Renal cortical epithelial cell (primary cell): ENCODE measurements at places on chromosomes 7 and 10.

DNA sequence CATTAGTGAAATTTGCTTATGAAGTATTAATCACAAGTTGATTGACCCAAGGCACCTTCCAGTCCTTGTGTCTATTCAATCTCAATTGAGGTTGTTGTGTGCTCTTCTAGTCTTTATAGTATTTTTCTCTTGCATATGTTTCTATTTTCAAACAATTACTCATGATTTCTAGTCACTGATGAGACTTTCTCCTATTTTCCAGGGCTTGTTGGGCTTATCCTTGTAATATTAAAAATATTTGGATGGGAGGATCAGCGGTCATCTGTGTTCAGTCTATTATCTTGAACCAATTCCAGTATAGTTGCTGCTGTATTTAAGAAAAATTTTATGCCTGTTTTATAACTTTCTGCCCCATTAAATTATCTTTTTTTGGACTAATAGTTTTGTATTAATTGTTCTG, 154.4 kb downstream of the PTEN start:
- DNase-seq, result no peak

- no peak for DNase-seq
These were observed 127.0 kb downstream of the SEC23IP start for GRCh38 chr10:120019568-120019967.

DNA sequence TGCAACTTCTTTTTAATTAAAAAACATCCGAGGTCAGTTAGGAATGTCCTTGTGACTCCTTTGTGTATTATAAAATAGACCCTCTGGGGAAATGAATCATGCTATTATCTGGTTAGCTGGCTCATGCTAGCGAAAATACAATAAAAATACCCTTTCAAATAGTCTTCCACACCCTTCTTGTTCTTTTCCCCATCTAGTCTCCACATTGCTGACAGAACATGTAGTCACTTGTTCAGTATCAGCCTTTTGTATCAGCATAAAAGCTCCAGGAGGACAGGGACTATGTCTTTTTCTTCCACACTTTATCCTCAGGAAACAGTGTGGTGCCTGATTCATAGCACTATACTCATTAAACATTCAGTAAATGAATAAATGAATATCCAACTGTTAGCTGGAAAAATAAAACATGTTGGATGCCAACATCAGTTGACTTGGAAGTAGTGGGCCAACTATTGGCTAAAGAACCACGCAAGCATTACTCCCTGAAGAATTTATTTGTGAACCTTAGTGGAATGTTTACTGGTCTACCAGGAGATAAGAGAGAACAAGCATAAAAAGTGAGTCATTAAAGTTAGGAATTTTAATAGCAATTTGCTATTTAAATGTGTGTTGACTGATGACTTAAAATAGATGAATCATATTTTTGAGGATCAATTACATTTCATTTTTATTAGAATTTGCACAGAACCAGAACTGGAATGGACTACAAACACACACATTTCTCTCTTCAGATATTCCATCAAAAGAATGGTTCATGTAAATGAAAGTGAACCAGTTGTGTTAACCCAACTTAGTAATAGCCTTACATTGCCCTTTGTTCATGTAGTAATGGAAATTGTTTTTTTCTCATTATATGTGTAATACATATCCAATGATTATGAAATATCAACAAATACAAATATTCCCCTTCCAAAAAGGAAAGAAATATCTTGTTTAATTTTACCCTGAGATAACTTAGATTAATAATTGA, 129.6 kb downstream of the DKK1 start:
- DNase-seq, result peak; percentile 88

- DNase-seq, result no peak
These were observed 62.0 kb upstream of the CAMK2B start for GRCh38 chr7:44387389-44387788.

GRCh38 chr10:4501306-4501705, 324.7 kb upstream of the AKR1E2 start:
- DNase-seq, result peak; percentile 90

- DNase-seq, result no peak
These were observed 155.9 kb upstream of the MDFIC start for GRCh38 chr7:114766041-114766356.

GRCh38 chr10:6530211-6530840, 49.8 kb downstream of the PRKCQ start:
- no peak for DNase-seq

GRCh38 chr7:90469554-90469953, at the start of gene PTTG1IP2:
PTTG1IP2 (plus strand) TSS chr7:90469639; CDS start chr7:90469787, 148 bp downstream.
- no peak for DNase-seq

GRCh38 chr10:125549653-125550052, 133.3 kb downstream of the TEX36 start:
- no peak for DNase-seq

GRCh38 chr7:20282959-20283358, 47.7 kb upstream of the ITGB8 start:
- DNase-seq, result no peak

- no peak for DNase-seq
These were observed 67.6 kb upstream of the GATA3 start for GRCh38 chr10:7986851-7987250.

- no peak for DNase-seq
These were observed 71.4 kb upstream of the NFKB2 start for GRCh38 chr10:102324061-102324460.

- DNase-seq, result peak; percentile 33
These were observed 54.6 kb downstream of the BPGM start for GRCh38 chr7:134701272-134701671.

GRCh38 chr10:74813381-74814259, 12.8 kb upstream of the KAT6B start:
- DNase-seq, result no peak

- peak; percentile 97 for DNase-seq
These were observed 112.3 kb downstream of the JCAD start for GRCh38 chr10:29946953-29947700.

DNA sequence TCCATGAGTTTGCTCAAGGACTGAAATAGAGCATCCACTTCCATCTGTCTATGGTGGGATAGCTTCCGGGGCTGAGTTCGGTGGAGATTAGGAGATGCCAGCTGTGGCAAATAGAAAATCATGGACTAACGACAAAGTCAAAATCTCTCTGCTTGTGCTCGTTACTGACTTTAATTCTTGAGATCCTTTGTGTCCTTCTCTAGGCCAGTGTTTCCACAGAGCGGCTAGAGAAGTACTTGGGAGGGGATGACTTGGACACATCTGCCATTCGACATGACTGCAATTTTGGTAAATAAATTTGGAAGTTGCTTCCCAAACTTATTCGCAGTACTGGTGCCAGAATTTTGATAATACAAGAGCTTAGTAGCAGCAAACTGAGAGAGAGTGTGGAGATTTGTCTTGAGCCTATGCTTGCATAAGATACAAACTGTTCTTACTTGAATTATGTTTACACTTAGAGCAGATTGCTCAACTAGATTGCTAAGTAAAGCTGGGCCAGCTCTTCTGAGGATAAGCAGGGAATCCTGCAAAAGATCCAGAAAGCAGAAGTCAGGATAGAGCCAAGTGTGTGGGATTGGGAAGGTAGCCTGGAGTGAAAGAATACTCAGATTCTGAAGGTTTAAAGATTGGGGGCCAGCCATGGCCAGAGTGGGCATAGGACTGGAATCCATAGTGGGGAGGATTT, 27.6 kb downstream of the ABCC2 start:
- DNase-seq, result no peak

DNA sequence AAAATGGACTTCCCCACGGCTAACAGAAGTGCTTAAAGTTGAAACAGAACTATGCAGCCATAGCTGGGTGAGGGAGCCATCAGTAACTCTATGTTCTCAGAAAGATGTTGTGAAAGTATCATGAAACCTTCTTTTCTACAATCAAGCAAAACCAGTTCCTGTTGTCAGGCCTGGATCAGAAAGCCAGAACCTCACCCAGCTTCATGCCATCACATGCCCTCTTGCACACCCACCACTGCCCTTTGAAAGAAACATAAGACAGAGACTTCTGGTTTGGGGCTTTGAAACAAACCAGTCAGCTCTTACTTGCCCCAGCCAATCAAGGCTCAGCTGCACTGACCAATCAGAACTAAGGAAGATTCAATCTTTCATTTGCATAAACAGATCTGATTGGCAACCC, 230.8 kb upstream of the FERD3L start:
- DNase-seq, result no peak

- no peak for DNase-seq
These were observed 316.6 kb upstream of the ZNF32 start for GRCh38 chr10:43965033-43965917.

GRCh38 chr10:62916141-62916603, 100.0 kb upstream of the EGR2 start:
- DNase-seq, result peak; percentile 62

GRCh38 chr7:46955531-46955930, 626.4 kb downstream of the TNS3 start:
- DNase-seq, result no peak

DNA sequence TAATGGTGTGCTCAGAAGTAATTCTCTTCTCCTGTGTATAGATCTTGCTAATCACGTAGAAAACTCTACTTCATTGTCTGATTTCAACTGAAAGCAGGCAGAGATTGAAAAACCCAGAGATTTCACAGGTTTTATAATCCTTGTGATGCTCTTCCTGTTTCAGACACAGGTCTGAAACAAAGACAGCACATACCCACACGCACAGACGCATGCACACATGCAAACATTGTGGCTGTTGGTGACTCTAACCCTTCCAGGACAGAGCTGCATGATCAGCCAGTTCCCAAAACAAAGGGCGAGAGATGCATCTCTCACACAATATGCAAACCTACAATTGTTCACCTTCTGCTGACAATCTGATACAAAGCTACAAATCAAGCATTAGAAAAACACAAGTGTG, 11.1 kb upstream of the TFEC start:
- DNase-seq, result no peak

- no peak for DNase-seq
These were observed 262.6 kb downstream of the SEMA3A start for GRCh38 chr7:83931968-83932367.

DNA sequence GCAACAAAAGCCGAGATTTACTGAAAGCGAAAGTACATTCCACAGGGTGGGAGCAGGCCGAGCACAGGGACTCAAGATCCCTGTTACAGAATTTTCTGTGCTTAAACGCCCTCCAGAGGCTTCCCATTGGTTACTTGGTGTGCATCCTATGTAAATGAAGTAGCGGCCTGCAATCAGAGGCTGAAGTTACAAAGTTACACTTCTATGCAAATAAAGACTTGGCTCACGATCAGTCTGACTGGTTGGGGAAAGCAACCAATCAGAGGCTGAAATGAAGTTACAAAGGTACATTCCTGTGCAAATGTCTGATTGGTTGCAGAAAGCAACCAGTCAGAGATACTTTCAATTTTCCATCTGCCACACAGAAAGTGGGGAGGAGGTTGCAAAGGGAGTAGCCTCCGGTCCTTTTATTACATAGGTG, 4.1 kb downstream of the ACBD7 start:
- DNase-seq, result peak; percentile 99

DNA sequence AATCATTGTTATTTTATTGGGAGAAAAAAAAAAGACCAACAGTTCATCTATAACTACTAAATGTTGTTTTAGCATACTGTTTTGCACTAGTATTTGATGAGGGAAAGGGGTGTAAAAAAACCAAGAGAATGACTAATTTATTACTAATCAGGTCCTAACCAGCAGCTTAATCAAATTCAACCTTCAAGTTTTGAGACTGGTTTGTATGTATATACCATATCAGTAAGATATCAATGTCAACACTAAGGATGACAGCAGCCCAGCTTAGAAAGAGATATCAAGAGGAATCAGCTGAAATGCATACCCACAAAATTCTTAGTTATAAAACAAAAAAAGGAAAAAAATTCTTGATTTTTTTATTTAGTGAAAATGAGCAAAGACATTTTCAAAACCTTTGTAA, 122.6 kb downstream of the KMT2C start:
- no peak for DNase-seq

GRCh38 chr7:129279757-129280156, 54.9 kb downstream of the AHCYL2 start:
- DNase-seq, result no peak

DNA sequence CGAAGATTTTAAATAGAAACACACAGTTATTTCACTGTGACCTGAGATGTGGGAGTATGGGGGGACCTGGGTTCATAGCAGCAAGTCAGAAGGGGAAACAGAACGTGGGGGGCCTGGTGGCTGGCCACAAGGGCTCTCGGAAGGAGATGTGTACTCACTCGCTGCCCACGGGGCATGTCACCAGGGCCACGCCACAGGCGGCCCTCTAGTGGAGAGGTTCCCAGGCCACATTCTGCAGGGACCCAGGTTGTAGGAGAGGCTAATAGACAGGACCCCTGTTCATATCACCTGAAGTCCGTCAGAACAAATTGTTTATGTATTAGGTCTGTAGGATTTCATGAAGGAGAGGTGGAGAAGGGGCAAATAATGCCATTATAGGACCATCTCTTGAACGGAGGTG, 25.1 kb upstream of the SVOPL start:
- DNase-seq, result no peak

DNA sequence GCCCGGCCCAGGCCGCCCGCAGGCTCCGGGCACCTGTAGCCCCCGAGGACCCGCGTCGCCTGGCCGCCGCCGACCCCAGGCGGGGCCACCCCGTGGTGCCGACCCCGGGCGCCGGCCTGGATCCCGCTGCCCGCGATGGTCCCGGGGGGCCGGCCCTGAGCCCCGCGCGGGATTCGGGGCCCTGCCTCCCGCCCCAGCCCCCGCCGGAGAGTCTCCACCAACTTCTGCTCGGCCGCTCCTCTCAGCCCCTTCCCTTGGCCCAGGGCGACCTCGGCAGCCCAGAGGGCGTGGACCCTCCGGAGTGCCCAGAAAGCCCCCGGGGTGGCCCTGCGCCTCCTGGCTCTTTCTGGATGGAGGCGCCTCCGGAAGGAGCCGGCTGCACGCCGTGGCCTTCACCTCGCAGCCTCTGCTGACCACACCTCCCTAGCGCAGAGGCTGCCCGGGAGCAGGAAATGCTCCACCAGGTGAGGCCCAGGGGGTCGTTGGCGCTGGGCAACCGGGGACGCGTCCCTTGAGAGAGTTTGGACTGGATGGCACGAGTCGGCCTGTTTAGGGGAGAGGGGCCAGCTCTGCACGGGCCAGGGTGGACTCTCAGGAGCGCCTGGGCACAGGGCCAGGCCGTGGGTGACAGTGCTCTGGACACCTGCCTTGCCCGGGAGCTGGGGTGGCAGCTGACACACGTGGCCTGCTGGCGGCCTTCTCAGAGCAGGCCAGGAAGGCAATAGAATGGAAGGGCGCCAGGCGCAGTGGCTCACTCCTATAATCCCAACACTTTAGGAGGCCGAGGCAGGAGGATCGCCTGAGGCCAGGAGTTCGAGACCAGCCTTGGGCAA, 529 bp downstream of the ZNF853 start:
- no peak for DNase-seq
